ENCODE measurements at places on chromosomes 6 and 20. TPM values are rescaled to one million over a fixed set of nuclear protein-coding genes. Genes with fewer than 3 reads are reported as not detected.

- no peak overlapping the region for H3K4me3 ChIP-seq
- no peaks in the 10 kb centered on the region for H3K27me3 ChIP-seq
- no peaks in the 10 kb centered on the region for H3K36me3 ChIP-seq
- DNase-seq, result no peak
- H3K4me1 ChIP-seq, result no peaks in the 10 kb centered on the region
Measured at GRCh38 chr6:47202644-47203205, 107.0 kb downstream of the TNFRSF21 start.

- H3K4me3 ChIP-seq, result no peak overlapping the region
- no peaks in the 10 kb centered on the region for H3K4me1 ChIP-seq
- H3K27ac ChIP-seq, result no peak overlapping the region
- H3K27me3 ChIP-seq, result no peaks in the 10 kb centered on the region
Measured at GRCh38 chr6:109498052-109498451, 15.0 kb upstream of the ZBTB24 start.

DNA sequence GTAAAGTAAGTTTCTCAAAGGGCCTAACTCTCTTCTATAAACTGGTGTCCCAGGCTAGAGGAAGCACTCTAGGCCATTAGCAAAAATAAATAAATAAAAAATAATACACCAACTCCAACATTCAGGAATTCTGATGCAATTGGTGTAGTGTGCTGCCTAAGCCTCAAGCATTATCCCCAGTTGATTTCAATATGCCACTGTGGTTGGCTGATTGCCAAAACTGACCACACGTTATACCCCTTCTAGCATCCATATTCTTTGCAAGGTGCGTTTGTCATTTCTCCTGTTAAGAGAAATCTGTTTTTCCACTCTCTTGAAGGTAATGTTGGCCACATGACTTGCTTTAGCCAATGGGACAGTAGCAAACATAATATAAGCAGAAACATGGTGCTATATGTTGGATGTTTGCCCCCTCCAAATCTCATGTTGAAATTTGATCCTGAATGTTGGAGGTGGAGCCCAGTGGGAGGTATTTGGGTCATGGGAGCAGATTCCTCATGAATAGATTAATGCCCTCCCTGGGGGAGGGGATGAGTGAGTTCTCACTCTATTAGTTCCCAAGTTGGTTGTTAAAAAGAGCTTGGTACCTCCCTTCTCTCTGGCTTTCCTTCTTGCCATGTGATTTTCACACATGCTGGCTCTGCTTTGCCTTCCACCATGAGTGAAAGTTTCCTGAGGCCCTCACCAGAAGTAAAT is 71.9 kb upstream of the PLCB4 start:
- no peaks in the 10 kb centered on the region for H3K27me3 ChIP-seq
- DNase-seq, result no peak
- H3K36me3 ChIP-seq, result no peaks in the 10 kb centered on the region
- H3K4me3 ChIP-seq, result no peak overlapping the region
- H3K27ac ChIP-seq, result no peak overlapping the region

ARMH2 gene
- not detected for total RNA-seq

CFB gene
- 11.3 TPM for total RNA-seq

All from ovary (tissue), 10 donors.